ENCODE measurements at places on chromosomes 2 and 18. TPM values are rescaled to one million over a fixed set of nuclear protein-coding genes. Genes with fewer than 3 reads are reported as not detected.

DNA sequence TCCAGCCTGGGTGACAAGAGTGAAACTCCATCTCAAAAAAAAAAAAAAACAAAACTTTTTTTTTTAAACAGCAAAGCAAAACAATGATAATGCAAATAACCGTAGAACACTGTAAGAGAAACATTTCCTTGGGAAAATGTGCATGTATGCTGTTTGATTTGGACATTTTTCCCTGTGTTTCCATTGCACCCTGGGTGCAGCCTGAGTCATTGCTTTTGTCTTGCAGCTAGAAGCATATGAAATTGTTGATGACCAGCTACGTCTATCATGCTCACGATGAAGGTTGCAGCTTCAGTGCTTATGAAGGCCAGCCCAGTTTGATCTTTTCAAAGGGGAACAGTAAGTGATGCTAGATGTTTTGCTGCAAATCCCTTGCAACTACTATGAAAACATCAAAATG is 41.5 kb downstream of the MOGAT1 start:
- DNase-seq: no peak

DNA sequence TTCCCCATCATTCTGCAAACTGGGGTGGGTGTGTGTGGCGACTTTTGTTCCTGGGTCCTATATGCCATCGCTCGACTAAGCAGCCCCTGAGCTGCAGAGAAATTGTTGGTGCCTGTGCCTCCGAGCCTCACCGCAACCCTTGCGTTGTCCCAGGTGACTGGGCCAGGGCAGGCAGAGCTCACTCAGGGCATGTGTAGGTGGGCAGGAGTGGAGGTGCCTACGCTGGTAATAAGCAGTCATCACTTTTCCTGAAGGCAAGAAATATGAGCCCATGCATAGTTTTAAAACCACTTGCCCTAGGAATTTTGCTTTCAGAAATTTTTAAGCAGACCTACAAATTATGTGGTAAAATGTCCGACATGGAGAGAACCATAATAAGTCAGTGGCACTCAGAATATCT is 197.8 kb downstream of the SMAD7 start:
- DNase-seq: no peak

Gene MYO5B
- total RNA-seq: not detected

GRCh38 chr2:185456517-185456916 is 282.1 kb upstream of the FSIP2 start:
- no peak for DNase-seq

GRCh38 chr2:170716851-170717598 is 1.9 kb downstream of the SP5 start:
- peak; percentile 38 for DNase-seq

Gene RFTN2
- not detected for total RNA-seq

- DNase-seq: no peak
These were observed 69.7 kb downstream of the TGOLN2 start for GRCh38 chr2:85257970-85258605.

DNA sequence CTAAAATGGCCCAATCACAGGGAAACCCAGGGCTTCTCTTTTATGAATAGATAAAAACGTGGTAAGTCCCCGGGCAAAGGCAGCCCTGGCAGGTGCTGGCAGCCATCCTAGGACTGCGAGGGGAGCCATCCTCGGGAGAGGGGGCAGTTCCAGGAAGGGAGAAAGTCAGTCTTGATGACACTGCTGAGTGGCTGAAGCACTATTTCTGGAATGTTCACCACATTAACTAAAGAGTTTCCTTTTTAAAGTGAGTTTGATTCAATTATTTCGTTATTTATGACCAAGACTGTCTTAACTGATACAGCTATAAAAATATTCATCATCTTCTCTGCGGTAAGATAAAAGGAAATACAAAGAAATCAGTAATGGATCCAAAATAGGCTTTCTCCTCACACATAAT is 20.4 kb downstream of the TTR start:
- no peak for DNase-seq

GRCh38 chr2:100603414-100603813 is 40.6 kb downstream of the PDCL3 start:
- no peak for DNase-seq

Measured in CD4-positive, alpha-beta T cell (primary cell).